A549 treated with CpdA at 1 μM for 4 hours (cell line): ENCODE measurements at places on chromosomes 6 and 20. TPM values are rescaled to one million over a fixed set of nuclear protein-coding genes. Genes with fewer than 3 reads are reported as not detected.

The PGBD1 gene
- 4.4 to 6.0 TPM (median 4.7 TPM) in 5 replicates for total RNA-seq

The PROKR2 gene
- total RNA-seq, result not detected in 5 replicates

The OOEP gene
- total RNA-seq, result not detected in 5 replicates

The PRSS35 gene
- 0.03 to 0.14 TPM (median 0.06 TPM) in 4 of 5 replicates, not detected in the other for total RNA-seq

The MAS1 gene
- not detected in 5 replicates for total RNA-seq

The RAD21L1 gene
- not detected in 5 replicates for total RNA-seq

The ADTRP gene
- 0.51 to 0.78 TPM (median 0.56 TPM) in 5 replicates for total RNA-seq
